ENCODE measurements at places on chromosomes 6 and 20. TPM values are rescaled to one million over a fixed set of nuclear protein-coding genes. Genes with fewer than 3 reads are reported as not detected.

The SLC22A23 gene
- 11.9 TPM for total RNA-seq

The MLN gene
- total RNA-seq: not detected

GRCh38 chr6:14638906-14639761 lies 521.6 kb downstream of the CD83 start:
- H3K27me3 ChIP-seq: no peaks in the 10 kb centered on the region
- H3K4me1 ChIP-seq: no peaks in the 10 kb centered on the region

GRCh38 chr6:44102527-44102926 lies 24.7 kb downstream of the MRPL14 start:
- H3K4me3 ChIP-seq: no peak overlapping the region
- H3K36me3 ChIP-seq: peaks cover 15% of the 10 kb centered on the region

- peaks cover 53% of the 10 kb centered on the region for H3K4me1 ChIP-seq
- H3K36me3 ChIP-seq: peaks cover 4% of the 10 kb centered on the region
- H3K27ac ChIP-seq: no peak overlapping the region
- peak overlapping the region; percentile 1 for H3K4me3 ChIP-seq
- no peaks in the 10 kb centered on the region for H3K27me3 ChIP-seq
Measured at GRCh38 chr6:144339859-144340452, 54.8 kb downstream of the UTRN start.

DNA sequence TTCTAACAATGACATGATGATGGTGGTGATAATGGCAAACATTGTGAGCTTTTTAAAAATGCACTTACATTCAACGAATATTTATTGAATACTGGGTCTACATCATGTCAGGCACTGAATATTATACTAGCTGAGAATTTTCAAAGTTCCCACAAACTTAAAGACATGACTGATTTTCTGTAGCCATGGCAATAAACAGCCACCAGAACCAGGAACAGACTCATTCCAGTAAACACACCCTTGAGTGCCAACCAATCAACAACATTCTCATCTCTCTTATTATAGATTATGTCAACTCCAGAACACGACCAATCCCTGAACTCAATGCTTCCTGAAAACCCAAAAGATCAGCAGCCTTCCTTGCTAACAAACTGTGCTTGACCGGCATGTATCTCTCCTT lies 212.4 kb upstream of the RUNX2 start:
- H3K36me3 ChIP-seq: no peaks in the 10 kb centered on the region
- peak overlapping the region; percentile 71 for H3K27ac ChIP-seq
- H3K27me3 ChIP-seq: no peaks in the 10 kb centered on the region

DNA sequence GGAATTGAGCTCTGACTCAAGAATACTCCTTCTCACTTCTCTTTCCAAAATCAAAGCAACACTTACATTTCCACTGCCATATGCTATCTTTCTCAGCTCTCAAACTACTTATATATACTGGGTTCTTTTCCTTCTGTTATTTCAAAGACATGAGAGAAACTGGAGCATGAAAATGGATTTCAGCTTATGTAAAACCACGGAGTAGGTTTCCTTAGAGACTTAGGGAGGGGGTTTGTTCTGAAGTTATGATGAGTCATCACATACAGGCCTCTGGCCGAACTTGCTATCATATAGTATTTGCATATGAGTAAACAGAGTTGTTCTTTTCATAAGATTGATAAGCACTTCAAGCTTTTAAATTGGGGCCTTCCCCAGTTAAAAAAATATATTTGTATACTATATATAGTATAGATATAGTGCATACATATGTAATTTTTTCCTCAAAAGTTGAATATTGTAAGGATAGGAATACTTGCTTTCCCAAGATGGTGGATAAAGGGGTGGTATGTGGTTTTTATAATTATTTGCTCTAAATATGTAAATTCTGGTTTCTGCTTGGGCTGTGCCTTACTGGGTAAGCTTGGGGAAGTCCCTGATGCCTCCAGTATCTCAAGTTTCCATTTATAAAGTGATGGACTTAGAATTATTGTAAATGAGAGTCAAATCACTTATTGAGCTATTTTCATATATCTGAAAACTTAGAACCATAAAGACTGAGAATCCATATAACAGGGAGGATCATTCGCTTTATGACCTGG lies 273.9 kb downstream of the RFPL4B start:
- DNase-seq: peak; percentile 27
- peak overlapping the region; percentile 18 for H3K27ac ChIP-seq
- H3K36me3 ChIP-seq: no peaks in the 10 kb centered on the region
- H3K4me1 ChIP-seq: no peaks in the 10 kb centered on the region
- H3K4me3 ChIP-seq: no peak overlapping the region
- H3K27me3 ChIP-seq: no peaks in the 10 kb centered on the region
